ENCODE measurements at places on chromosomes 5 and 9. TPM values are rescaled to one million over a fixed set of nuclear protein-coding genes. Genes with fewer than 3 reads are reported as not detected.

Gene EIF4E1B
- not detected for polyA plus RNA-seq

Gene ZNF300
- 3.4 TPM for polyA plus RNA-seq

Gene RNF183
- not detected for polyA plus RNA-seq

Gene APBA1
- 0.89 TPM for polyA plus RNA-seq

Gene DMRT3
- not detected for polyA plus RNA-seq

Gene NR2F1-AS1
- 0.33 TPM for polyA plus RNA-seq

Gene CARTPT
- polyA plus RNA-seq, result not detected

Gene SPINK9
- polyA plus RNA-seq, result not detected

Gene SARDH
- polyA plus RNA-seq, result 0.03 TPM

Gene SIGMAR1
- 74.9 TPM for polyA plus RNA-seq

Gene GBGT1
- 0.54 TPM for polyA plus RNA-seq

Gene BDP1
- polyA plus RNA-seq, result 8.4 TPM

Gene RAD23B
- polyA plus RNA-seq, result 141 TPM

Gene RAPGEF6
- polyA plus RNA-seq, result 8.7 TPM

Gene KDM4C
- polyA plus RNA-seq, result 17.2 TPM

Gene TAF1L
- not detected for polyA plus RNA-seq

Gene PHF19
- polyA plus RNA-seq, result 11.7 TPM

Gene SIT1
- not detected for polyA plus RNA-seq

Gene FCN2
- not detected for polyA plus RNA-seq

Gene PCDHGA9
- polyA plus RNA-seq, result 0.24 TPM

Gene ADAMTSL2
- polyA plus RNA-seq, result not detected

Gene KIAA1958
- polyA plus RNA-seq, result 0.77 TPM

Gene OR13C8
- not detected for polyA plus RNA-seq

Gene SLC25A2
- polyA plus RNA-seq, result not detected

Gene CCL28
- polyA plus RNA-seq, result 2.2 TPM

Gene TSLP
- 0.43 TPM for polyA plus RNA-seq

Gene OTP
- not detected for polyA plus RNA-seq

Gene DEPDC1B
- 9.7 TPM for polyA plus RNA-seq

Gene ARSI
- polyA plus RNA-seq, result 1.7 TPM

Gene DIPK1B
- polyA plus RNA-seq, result not detected

Gene AIF1L
- polyA plus RNA-seq, result 1.5 TPM

Gene ANKDD1B
- 1.1 TPM for polyA plus RNA-seq

Gene DNAH5
- 0.73 TPM for polyA plus RNA-seq

Gene GM2A
- polyA plus RNA-seq, result 117 TPM

Gene RFESD
- 1.5 TPM for polyA plus RNA-seq

Gene MAMDC4
- polyA plus RNA-seq, result 0.82 TPM

Gene GFPT2
- polyA plus RNA-seq, result not detected

Gene DNAJC18
- polyA plus RNA-seq, result 3.6 TPM

Gene CCNO
- polyA plus RNA-seq, result 0.94 TPM

Gene SAXO1
- not detected for polyA plus RNA-seq

Gene PLCXD3
- not detected for polyA plus RNA-seq

Gene CNOT8
- 44.5 TPM for polyA plus RNA-seq

Gene GLDC
- 0.69 TPM for polyA plus RNA-seq
